Left lobe of liver (tissue), 2 donors: ENCODE measurements at places on chromosomes 11 and 22. TPM values are rescaled to one million over a fixed set of nuclear protein-coding genes. Genes with fewer than 3 reads are reported as not detected.

PRODH gene
- 35.6 TPM for total RNA-seq

ZP1 gene
- total RNA-seq, result not detected

HMGXB4 gene
- total RNA-seq, result 5.9 TPM

GRM5 gene
- not detected for total RNA-seq

ZNF280B gene
- total RNA-seq, result 0.08 TPM

RIN1 gene
- total RNA-seq, result 0.93 TPM

SCGB1C1 gene
- total RNA-seq, result not detected

TP53AIP1 gene
- total RNA-seq, result not detected

SMC1B gene
- not detected for total RNA-seq

OR9Q2 gene
- not detected for total RNA-seq

APOBEC3H gene
- not detected for total RNA-seq

PKDREJ gene
- total RNA-seq, result 0.05 TPM

SEC14L6 gene
- total RNA-seq, result 0.08 TPM

LDLRAD3 gene
- total RNA-seq, result 0.98 TPM

CFAP300 gene
- not detected for total RNA-seq

CLDN5 gene
- 10.4 TPM for total RNA-seq

STK33 gene
- total RNA-seq, result 0.40 TPM

SHISAL1 gene
- 0.10 TPM for total RNA-seq

MMP1 gene
- total RNA-seq, result not detected

GNG3 gene
- total RNA-seq, result 0.20 TPM

ZFP91 gene
- 19.3 TPM for total RNA-seq

SSH3 gene
- total RNA-seq, result 18.2 TPM

CEND1 gene
- 0.43 TPM for total RNA-seq

KRTAP5-1 gene
- not detected for total RNA-seq

ADAMTS15 gene
- total RNA-seq, result 0.15 TPM

DNHD1 gene
- 10.1 TPM for total RNA-seq

SUSD2 gene
- total RNA-seq, result 1.4 TPM

SLC1A2 gene
- total RNA-seq, result 9.1 TPM

APOC3 gene
- 11,492 TPM for total RNA-seq

NRGN gene
- total RNA-seq, result 1.4 TPM

HBE1 gene
- total RNA-seq, result 1.9 TPM

SMIM35 gene
- 0.08 TPM for total RNA-seq

UPK2 gene
- not detected for total RNA-seq

FAM180B gene
- total RNA-seq, result not detected

FADD gene
- 9.0 TPM for total RNA-seq

AP2A2 gene
- 53.7 TPM for total RNA-seq

TMEM45B gene
- total RNA-seq, result 16.1 TPM

HEPHL1 gene
- total RNA-seq, result not detected

PTPN5 gene
- total RNA-seq, result not detected

ADM gene
- 9.6 TPM for total RNA-seq

KDM4E gene
- total RNA-seq, result not detected

MIOX gene
- total RNA-seq, result not detected
